ENCODE measurements at places on chromosomes 5 and 9. TPM values are rescaled to one million over a fixed set of nuclear protein-coding genes. Genes with fewer than 3 reads are reported as not detected.

The ASPN gene
- total RNA-seq, result 18.9 TPM

DNA sequence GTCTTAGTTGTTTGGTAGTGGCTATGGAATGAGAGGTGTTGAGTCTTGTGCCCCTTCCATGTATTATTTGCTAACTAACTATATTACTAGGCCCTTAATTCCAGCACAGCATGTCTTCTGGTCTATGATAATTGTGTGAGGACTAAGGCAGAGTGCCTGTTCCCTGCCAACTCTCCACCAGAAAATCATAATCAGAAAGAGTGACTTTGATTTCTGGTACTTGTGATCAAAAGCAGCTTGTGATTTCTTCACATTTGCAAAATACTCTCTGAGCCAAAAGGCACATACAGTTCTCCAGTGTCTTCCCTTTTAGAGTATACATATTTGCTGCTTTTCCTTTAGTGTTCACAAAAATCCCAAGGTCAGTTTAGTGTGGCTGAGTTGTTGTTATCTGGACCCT lies 229.9 kb downstream of the GNA14 start:
- no peak overlapping the region for H3K27ac ChIP-seq
- H3K4me3 ChIP-seq, result no peak overlapping the region
- DNase-seq, result peak; percentile 45
- no peaks in the 10 kb centered on the region for H3K27me3 ChIP-seq
- peaks cover 3% of the 10 kb centered on the region for H3K36me3 ChIP-seq

The FOXD4L3 gene
- not detected for total RNA-seq

The MEF2C gene
- 47.3 TPM for total RNA-seq

DNA sequence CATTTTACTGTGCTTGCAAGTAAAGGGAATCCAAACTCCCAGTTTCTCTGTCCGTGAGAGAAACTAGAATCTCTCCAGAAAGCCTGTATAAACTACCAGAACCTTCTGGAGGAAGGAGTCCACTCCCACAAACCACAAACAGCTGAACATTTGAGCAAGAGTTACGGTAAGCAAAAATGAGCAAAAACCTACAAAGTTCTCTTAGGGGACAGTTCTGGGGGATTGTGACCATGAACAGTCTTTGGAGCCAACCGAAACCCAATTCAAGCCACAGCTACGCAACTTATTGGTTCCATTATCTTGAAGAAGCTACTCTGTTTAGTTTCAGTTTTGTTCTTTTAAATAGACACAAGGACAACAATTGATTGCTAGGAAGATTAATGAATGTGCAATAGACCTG lies 330.6 kb downstream of the ASTN2 start:
- DNase-seq, result no peak
- no peaks in the 10 kb centered on the region for H3K27me3 ChIP-seq
- H3K36me3 ChIP-seq, result no peaks in the 10 kb centered on the region
- H3K4me3 ChIP-seq, result no peak overlapping the region

DNA sequence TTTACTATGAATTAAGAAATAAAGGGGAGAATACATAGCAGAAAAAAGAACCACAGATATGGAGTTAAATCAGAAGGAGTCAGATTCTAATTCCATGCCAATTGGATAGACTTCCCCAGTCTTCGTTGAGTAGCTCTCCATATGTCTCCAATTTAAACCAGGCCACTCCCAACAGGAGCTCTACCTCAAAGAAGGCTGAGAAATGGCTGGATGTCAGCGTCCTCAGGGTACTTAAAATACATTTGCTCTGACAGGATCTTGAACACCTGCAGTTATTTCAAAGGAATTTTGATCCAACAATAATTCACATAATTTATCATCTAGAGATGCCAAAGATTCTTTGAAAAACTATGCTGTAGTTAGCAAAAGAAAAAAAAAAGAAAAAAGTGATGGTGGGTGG lies 133.9 kb upstream of the FBN2 start:
- no peaks in the 10 kb centered on the region for H3K27me3 ChIP-seq
- no peaks in the 10 kb centered on the region for H3K36me3 ChIP-seq
- H3K4me1 ChIP-seq, result no peaks in the 10 kb centered on the region
- no peak overlapping the region for H3K4me3 ChIP-seq
- DNase-seq, result no peak

DNA sequence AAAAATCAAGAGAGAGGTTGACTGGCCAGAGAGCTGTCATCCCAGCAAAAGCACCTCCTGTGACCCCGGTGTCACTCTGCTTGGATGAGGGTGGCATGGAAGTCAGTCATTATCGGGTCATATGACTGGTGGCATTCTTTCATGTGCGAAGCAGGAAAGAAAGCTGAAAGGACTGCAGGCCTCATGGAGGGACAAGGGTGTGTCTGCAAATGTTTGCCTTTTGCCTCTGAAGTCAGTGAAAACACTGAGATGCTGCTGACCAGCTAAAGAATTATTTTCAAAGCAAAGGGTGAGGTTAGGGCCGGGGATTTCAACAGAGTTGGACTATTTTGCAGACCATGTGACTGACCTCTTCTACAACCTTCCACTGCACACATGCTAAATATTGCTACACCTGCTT lies 298.3 kb downstream of the CSNK1G3 start:
- peak; percentile 65 for DNase-seq
- peak overlapping the region; percentile 41 for H3K27ac ChIP-seq
- H3K4me3 ChIP-seq, result no peak overlapping the region

DNA sequence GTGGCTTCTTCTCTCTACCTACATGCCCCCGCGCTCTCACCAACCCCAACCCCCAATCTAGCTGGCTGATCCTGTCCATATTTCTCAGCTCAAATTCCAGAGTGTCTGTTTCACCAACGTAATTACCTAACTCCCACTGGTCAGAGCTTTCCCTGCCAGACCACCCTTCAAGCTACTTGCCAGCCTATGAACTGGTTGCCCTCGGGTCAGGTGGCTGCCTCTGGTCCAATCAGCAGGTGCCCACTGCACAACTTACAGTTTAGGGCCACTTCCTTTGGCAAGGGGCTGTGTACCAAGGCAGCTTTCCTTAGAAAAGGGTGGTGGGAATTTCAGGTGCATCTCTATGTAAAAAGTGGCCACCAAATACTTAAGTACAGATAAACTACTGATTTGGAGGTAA lies 92.2 kb upstream of the SLC30A5 start:
- DNase-seq, result no peak
- H3K27ac ChIP-seq, result no peak overlapping the region
- H3K27me3 ChIP-seq, result no peaks in the 10 kb centered on the region

The ADAMTS16 gene
- 0.97 TPM for total RNA-seq

DNA sequence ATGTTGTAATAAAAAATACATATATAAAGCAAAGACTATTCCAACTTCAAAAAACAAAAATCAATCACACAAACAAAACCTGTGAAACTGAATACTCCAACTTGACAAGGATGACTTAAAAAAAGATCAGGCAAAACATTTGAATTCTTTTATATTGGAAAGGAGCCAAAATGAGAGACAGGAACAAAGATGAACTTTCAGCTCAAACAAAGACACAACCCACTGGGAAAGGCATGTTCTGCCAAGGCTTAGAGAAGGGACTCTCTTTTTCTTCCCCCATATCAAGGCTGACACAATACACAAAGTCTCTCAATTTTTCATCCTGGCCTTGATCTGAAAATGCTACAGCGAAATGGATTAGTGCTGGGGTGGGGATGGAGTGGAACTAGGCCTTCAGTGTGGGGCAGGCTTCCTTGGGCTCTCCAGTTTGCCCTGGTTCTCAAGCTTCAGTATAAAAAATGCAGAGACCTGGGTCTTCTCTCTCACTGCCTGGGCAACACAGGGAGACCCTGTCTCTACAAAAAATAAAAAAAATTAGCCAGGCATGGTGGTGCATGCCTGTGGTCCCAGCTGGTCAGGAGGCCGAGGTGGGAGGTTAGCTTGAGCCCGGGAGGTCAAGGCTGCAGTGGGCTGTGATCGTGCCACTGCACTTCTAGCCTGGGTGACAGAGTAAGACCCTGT lies 11.6 kb upstream of the FAM169A start:
- no peaks in the 10 kb centered on the region for H3K4me1 ChIP-seq
- H3K4me3 ChIP-seq, result no peak overlapping the region
- DNase-seq, result no peak
- no peak overlapping the region for H3K27ac ChIP-seq

DNA sequence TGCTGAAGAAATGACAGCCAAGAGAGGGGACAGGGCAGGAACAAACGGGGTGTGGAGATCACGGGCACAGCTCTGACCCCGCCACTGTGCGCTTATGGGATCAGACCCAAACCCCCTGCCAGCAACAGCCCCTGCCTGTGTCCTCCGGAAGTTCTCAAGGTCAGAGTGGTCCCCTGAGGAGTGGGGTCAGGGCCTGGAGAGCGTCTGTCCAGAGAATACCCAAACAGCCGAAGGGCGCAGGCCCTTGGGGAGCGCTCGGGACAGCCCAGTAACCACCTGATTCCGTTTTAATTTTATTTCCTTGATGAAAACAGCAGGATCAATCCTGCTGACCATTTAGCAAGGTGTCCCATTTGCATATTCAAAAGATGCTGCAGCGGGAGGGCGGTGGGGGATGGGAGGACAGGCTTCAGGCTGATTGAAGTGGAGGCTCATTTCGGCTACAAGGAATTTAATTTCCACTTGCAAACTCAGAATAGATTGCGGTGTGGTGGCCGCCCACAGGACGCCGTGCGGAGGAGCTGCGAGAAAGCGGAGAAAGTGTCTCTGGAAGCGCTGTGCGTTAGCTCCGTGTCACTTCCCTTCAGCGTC lies 32.6 kb upstream of the TMEM250 start:
- peaks cover 9% of the 10 kb centered on the region for H3K27me3 ChIP-seq
- no peak overlapping the region for H3K4me3 ChIP-seq
- DNase-seq, result no peak
- H3K4me1 ChIP-seq, result no peaks in the 10 kb centered on the region
- H3K27ac ChIP-seq, result no peak overlapping the region
- H3K36me3 ChIP-seq, result no peaks in the 10 kb centered on the region

DNA sequence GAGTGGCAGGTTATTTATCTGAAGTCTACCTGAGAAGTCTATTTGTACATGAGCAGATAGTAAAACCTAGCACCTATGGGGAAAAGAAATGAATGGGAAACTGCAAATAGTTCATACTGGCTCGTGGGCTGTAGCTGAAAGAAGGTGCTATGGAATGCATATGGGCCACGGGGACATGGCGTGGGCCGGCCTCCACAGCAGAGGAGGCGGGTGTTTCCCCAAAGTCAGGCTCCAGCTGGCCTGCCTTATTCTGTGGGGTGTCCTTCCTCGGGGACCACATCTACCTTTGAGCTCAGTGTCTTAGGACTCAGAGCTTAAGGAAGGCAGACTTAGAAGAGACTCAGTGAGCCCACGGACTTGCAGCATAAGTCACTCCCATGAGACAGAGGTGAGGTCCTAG lies 350.5 kb upstream of the PANK3 start:
- peaks cover 2% of the 10 kb centered on the region for H3K4me1 ChIP-seq
- H3K27me3 ChIP-seq, result no peaks in the 10 kb centered on the region
- DNase-seq, result no peak

- no peaks in the 10 kb centered on the region for H3K36me3 ChIP-seq
- no peaks in the 10 kb centered on the region for H3K27me3 ChIP-seq
- no peak for DNase-seq
- H3K4me3 ChIP-seq, result no peak overlapping the region
These were observed 48.6 kb upstream of the GDNF start for GRCh38 chr5:37888476-37888875.

The C9orf153 gene
- total RNA-seq, result 2.7 TPM

DNA sequence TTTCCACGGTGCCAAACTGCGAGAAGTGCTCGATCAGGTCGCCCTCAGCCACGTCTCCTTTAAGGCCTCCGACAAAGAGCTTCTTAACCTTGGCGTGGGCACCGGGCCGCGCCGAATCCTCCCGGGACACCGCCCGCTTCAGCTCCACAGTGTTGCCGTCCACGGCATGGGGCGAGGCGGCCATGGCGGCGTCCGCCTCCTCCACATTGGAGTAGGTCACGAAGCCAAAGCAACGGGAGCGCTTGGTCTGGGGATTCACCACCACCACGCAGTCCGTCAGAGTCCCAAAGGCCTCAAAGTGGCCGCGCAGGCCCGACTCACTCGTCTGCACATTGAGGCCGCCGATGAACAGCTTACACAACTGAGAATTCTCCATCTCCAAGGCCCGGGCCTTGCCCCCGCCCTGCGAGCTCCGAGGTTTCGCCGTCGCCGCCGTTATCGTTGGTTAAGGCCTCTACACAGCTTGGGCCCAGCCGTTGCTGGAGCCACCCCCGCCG lies 424 bp downstream of the HNRNPA0 start:
- H3K4me1 ChIP-seq, result peaks cover 6% of the 10 kb centered on the region
- peak overlapping the region; percentile 99 for H3K27ac ChIP-seq
- peak overlapping the region; percentile 91 for H3K4me3 ChIP-seq
- peaks cover 7% of the 10 kb centered on the region for H3K36me3 ChIP-seq
- H3K27me3 ChIP-seq, result no peaks in the 10 kb centered on the region

GRCh38 chr5:139795074-139796001 lies at the start of gene PSD2:
Gene PSD2, plus strand, starts transcription at chr5:139795808. Its CDS starts 13,633 bp downstream, at chr5:139809441.
- peak; percentile 75 for DNase-seq
- no peaks in the 10 kb centered on the region for H3K36me3 ChIP-seq
- no peak within 1 kb of the TSS for H3K4me3 ChIP-seq
- H3K27ac ChIP-seq, result no peak within 1 kb of the TSS
- peaks cover 2% of the 10 kb centered on the region for H3K4me1 ChIP-seq

GRCh38 chr5:181171782-181172181 lies 24.4 kb downstream of the OR2V2 start:
- H3K36me3 ChIP-seq, result no peaks in the 10 kb centered on the region
- no peak for DNase-seq
- no peak overlapping the region for H3K4me3 ChIP-seq

- H3K4me3 ChIP-seq, result no peak overlapping the region
- no peak overlapping the region for H3K27ac ChIP-seq
- H3K36me3 ChIP-seq, result no peaks in the 10 kb centered on the region
- no peaks in the 10 kb centered on the region for H3K27me3 ChIP-seq
These were observed 1.9 kb downstream of the NIM1K start for GRCh38 chr5:43193894-43194265.

DNA sequence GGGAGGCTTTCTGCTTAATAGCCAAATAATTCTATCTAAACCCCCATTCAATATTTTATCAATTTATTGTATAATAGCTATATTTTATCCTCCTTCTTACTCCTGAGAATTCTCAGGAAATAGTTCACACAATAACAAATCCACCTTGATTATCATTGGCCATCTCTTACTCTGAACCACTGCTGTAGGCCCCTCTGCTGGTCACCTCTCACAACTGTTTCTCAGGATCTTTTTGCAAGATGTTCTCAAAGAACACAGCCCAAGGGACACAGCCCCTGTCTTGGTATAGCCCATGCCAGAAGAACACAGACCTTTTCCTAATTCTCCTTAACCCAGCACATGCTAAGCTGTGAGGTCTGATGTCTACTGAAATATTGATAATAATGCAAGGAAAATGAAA lies 74.9 kb upstream of the HTR4 start:
- H3K36me3 ChIP-seq, result no peaks in the 10 kb centered on the region
- H3K4me3 ChIP-seq, result no peak overlapping the region
- no peak overlapping the region for H3K27ac ChIP-seq
- H3K4me1 ChIP-seq, result peaks cover 4% of the 10 kb centered on the region

All from lung (tissue), 17 donors.